ENCODE measurements at places on chromosomes 7 and 10.

DNA sequence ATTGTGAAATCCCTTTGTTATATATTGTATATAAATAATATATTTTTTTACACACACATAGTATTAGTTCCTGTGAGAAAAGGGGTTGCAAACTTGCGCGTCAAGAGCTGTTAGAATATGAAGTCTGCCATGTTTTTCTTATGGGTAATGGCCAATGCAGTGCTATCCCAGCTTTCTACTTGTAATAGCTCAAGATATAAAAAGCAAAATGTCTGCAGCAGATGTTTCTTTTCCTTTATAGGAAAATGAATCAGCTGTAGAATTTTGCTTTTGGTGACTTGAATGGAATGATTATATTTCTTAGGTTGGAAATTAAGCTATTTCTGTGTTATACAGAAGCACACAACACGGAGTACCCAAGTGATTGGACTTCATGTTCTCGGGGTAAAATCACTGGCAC is 53.3 kb upstream of the TMEM236 start:
- DNase-seq = no peak

GRCh38 chr10:128475686-128476367 is 349.6 kb upstream of the MKI67 start:
- no peak for DNase-seq

DNA sequence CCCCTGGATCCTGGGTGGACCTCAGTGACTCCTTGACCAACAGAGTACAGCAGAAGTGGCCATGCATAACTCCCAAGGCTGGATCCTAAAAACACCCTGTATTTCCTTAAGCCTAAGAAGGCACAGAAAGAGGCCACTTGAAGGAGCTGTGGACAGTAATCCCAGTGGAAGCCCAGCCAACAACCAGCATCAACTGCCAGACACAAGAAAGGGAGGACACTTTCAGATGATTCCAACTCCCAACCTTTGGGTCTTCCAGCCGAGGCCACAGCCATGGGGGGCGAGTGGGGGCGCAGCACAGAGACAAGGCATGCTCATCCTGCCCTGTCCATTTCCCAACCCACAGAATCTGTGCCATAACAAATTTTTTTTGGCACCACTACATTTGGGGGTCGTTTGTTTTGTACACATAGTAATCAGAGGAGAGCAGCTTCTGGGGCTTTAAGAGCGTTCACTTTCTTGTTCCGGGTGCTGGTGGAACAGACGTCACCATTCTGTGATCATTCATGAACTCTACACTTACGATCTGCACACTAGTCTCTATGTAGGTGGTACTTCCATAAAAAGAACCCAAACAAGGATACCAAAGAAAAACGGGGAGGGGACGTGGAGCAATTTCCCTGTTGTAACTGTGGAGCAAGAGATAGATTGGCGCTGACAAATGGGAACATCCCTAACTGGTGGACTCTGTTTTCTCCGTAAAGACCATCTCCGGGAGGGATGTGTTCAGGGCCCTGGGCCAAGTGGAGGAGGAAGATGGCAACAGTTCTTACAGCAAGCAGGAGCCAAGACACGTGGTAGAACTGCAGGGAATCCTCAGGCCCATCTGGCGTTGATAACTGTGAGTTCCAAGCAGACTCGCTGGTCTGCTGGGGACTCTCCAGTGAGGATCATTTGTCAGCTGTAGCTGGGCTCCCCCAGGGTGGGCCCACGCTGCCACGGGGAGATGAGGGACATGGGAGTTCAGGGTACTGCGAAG is 6.0 kb upstream of the SLC29A3 start:
- DNase-seq = no peak

- no peak for DNase-seq
Observed at GRCh38 chr10:88755753-88756152, 4.1 kb upstream of the LIPN start.

Measured in bronchial epithelial cell (primary cell).